ENCODE measurements at places on chromosomes 12 and 14.

- DNase-seq = no peak
Measured at GRCh38 chr12:130787445-130788410, 51.3 kb downstream of the STX2 start.

DNA sequence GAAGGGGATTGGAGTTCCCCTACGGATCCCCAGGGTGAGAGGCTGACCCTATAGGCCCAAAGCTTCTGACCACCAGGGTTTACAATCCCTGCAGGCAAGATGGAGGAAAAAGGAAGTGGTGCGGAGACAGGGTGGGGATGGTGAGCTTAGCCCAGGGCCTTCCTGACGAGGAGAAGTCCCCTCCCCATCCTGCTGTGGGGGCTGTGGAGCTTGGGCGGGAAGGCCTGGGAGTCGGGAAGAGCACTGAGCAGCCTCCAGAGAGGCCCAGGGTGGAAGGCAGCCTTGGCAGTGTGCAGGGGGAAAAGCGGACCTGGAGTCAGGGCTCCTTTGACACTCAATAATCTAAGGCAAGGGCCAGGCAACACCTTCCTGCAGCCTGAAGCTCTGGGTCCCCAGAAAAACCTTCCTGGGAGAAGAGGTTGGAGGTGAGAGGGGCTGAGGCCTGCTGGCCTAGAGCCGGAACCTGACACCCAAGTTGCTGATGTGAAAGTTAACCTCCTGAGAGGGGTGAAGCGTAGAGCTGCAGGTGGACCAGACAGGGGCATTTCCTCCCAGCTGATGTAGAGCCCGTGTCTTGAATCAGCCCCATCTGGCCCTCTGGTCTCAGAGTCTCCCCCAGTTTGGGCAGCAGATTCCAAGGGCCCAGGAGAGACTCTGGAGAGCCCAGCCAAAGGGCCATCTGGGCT, 6.0 kb downstream of the HDAC7 start:
- DNase-seq = no peak

GRCh38 chr12:19227880-19228210, 98.3 kb downstream of the PLEKHA5 start:
- DNase-seq = no peak

- no peak for DNase-seq
Measured at GRCh38 chr12:570435-570920, 92.8 kb downstream of the NINJ2 start.

DNA sequence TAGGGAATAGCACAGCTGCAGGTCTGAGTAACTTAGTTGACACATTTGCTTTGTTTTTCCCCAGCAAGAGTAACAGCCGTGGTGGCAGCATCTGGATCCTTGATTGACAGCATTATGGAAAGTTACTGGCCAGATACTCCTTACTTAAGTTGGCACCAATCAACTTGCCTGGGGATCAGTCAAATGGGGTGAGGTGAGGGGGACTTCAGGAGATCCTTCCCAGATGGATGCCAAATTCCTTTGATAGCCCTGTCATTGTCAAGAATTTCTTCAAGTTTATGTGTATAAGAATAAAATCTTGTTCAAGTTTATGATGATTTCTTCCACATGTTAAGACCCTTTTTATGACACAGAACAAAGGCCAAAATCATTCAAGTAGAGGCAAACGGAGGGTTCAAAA, 618.4 kb downstream of the SLC6A15 start:
- no peak for DNase-seq

DNA sequence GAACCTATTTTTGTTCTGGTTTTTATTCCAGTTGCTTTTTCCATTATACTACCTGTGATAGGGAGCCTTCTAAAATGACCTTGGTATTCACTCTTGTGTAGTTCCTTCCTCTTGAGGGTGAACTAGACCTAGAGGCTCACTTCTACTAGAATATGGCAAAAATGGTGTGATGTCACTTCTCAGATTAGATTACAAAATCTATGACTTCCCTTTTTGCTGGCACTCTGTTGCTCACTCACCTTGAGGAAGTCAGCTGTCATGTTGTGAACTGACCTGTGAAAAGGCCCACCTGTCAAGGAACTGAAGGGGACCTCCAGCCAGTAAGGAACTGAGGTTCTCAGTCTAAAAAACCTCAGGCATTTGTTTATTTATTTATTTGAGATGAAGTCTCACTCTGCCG, 5.7 kb downstream of the MIPOL1 start:
- DNase-seq = no peak

DNA sequence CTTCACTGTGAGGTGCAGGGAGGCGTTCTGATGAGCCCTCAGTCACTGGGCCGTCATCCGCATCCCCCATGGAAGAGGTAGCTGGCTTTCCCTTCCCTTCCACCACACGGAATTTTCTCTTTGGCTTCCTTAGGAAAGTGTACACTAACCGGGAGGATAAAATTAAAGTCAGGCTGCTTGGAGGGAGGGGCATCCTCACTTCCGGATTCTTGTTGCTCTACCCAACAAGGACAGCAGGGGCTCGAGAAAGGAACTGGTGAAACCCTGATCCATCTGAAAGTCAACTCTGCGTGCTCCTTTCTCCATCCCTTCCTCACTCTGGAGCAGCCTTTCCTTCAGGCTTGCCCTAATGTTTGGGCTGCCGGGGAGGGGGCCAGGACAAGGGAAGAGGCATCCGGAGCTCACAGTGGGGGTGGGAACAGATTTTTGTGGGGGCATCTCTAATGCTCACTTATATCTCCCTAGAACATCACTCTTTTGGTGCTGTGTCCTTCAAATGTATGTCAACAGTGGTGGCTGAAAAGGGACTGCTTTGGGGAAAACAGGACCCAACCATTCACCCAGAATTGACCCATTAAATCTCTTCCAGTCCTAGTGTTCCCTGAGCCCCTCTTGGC, 101.4 kb upstream of the FKBP4 start:
- no peak for DNase-seq

GRCh38 chr12:53985994-53986685, 1.2 kb downstream of the HOXC10 start:
- no peak for DNase-seq

DNA sequence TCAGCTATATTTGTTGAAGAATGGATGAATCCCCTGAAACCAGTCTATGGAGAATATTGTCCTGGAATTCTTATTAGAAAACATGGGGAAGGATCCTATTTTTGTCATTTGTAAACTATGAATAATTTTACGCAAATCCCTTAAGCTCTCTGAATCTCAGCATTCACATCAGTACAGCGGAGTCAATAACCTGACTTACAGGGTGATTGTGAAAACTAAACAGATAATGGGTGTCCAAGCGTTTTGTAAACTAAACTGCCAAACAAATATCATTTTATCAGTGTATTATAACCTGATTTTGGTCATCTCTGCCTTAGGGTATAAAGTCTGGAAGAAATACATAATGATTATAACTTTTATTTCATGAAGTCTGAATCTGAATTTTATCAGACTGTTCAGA, 10.0 kb downstream of the ART4 start:
- DNase-seq = no peak

DNA sequence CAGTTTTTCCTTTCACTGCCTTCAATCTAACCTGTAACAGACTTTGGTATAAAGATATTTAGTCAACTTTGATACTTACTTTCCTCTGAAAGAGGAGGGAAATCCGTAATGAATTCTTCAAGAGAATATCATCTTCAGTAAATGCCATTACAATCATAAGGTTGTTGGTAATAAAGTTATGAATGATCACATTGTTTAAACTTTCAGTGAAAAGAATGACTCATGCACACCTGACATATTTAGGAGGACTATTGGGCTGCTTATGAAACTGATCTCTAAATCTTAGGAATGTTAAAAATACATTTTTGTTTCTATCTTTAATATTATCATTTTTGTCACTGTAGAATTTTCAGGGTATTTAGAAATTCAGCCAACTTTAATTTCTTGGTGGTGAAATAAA, 474.7 kb downstream of the SLC16A7 start:
- no peak for DNase-seq

DNA sequence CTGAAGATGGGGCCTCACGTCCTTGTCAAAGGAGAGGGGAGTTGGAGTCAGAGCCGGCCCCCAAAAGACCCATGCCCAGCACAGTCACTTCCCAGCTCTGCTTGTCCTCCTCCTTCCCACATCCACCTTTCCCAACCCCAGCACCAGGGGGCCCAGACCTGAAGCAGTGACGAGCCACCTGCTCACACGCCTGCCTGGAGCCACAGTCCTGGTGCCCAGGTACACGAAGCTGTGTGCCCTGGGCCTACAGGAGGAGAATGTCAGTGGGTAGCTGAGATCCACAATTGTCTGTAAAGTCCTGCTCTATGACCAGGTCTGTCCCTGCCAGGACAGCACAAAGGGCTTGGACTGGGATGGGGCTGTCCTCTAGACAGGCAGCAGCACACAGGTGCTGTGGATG, 126.8 kb upstream of the PZP start:
- DNase-seq = no peak

DNA sequence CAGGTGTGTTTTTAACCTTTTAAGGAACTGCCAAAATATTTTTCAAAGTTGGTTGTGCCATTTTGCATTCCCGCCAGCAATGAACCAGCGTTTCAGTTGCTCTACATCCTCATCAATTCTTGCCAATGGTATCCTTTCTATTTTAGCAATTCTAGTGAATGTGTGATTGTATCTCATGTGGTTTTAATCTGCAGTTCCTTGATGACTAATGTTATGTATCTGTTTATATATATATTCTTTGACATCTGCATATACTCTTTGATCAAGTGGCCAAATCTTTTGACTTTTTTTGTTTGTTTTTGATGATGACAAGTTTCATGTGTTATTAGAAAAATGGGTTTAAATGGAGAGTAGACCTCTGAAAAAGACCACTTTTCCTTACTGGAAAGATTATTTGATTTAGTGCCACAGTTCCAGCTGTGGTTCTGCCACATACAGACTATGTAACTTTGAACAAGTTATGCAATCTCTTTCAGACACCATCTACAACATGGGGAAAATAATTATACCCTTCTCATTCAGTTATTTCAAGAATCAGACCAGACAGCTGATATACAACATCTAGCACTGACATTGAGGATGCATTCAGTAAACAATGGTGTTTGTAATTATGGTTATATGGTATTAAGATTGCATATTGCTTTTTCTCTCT, 146.3 kb upstream of the CNOT2 start:
- DNase-seq = no peak

GRCh38 chr12:52007158-52007921, 594 bp downstream of the TAMALIN start:
- DNase-seq = no peak

- no peak for DNase-seq
Measured at GRCh38 chr14:96586921-96587822, 85.0 kb downstream of the PAPOLA start.

DNA sequence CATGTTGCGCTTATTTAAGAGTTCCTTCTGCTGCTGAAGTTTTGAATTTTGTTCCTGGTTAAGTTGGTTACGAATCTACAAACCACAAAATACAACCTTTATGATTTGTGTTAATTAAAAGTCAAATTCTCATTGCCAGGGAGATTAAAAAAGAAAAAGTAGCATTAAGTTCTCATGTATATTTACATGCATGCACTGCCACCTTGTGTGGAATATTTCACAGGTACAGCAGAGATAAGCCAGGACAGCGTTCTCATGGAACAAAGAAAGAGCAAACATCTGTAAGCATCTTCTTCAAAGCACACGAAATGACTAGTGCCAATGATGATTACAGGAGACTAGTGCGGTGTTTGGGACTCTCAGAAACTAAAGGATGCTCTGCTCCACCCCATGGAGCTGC, 34.2 kb downstream of the ZFYVE21 start:
- no peak for DNase-seq

DNA sequence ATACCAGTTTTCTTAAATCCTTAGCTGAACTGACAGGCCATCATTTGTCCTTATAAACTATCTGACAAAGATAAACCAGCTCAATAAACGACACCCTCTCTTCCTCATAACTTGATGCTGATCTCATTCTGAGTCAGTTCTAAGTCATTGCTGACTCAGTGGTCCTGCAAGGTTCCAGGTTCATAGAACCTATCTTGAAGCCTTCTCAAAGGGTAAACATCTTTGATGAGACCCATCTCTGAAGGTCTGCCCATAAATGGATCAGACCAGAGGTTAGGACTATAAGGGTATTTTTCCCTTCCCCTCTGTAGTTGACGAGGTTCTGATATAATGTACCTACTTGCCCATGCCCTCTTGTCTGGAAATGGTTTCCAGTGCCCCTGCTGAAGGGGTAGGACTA, 11.9 kb downstream of the NAA25 start:
- no peak for DNase-seq

- DNase-seq = no peak
Measured at GRCh38 chr12:131620520-131620919, 90.4 kb upstream of the SFSWAP start.

DNA sequence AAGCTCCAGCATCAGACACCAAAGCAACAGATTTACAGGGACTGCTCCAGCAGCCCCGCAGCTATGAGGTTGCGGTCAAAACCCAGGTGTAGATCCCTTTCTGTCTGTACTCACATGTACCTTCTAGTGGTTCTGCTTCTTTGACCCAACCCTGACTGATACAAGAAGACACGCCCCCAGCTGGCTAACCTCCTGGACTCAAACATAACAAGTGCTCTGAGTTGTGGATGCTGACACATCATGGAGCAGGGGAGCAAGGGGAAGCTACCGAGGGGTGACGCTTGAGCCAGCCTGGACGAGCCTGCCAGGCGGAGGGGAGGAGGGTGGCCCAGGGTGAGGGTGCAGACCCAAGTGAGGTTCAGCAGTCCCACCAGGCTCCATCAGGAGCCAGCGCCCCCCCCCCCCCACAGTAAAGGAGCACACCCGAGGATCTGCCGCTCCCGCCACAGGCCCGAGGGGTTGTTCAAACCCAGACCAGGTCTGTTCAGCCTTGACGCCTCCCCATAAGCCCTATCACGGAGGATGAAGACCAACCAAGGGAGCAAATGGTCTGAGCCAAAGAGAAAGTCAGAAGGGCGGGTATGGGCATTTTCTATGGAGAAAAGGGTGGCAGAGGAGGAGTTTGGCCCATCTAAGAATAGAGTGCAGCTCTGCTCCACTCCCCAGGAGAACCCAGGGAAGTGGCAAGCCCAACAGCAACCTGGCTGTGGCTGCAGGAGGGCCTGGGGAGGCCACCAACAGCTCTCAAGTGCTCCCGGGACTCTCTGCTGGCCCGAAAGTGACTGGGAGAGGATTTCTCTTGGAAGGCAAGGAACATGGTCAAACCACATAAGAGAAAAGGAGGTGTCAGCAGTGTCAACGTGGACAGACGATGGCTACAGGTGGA, 229.4 kb downstream of the BCL11B start:
- no peak for DNase-seq

GRCh38 chr14:105938055-105938863, 411.9 kb downstream of the TMEM121 start:
- no peak for DNase-seq

DNA sequence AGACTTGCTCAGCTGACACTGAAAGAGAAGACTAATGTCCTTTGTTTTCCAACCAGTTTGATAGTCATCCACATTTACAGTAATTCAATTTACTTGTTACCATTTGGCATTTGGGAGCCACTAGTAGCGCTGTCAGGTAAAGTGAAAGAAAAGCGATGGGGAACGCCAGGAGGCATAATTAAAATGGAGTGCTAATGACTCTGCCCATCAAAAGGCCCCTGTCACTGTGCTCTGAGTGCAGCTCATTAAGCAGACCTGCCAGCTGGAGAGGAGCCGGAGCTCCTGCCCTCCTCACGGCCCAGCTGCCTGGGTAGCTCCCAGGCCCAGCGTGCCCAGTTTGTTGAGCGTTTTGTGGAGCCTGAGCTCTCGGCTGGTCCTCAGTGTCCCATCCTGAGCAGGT, 463.6 kb upstream of the CCDC196 start:
- peak; percentile 86 for DNase-seq

Measured in NCI-H1092 treated with DMSO at 0.1 percent for 48 hours (cell line).